ENCODE measurements at places on chromosomes 1 and 21.

DNA sequence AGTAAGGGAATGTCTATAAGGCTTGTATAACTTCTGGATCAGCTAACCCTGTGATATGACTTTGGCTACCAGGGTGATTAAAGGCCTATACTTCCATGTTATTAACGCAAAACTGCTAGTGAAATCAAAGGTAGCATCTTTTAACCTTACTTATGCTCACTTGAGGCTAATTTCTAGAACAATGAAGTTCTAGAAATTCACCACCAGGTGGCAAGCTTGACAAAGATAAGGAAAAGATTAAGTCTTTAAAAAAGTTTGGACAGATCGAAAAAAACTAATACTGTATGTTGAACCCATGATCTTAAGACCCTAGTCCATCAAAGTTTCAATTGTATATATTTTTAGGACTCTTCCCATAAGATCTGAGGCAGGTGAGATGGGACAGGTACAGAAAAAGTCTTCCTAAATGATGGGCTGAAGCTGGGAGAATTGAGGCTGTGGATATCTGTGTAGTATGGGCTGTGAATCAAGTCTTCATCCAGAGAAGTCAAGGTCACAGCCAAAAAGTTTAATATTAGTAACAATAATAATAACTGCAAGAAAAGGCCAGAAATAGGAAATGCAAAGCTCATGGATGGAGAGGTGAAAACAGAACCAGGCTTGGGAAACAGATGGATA, 18.8 kb downstream of the KYAT3 start:
- DNase-seq, result no peak

GRCh38 chr1:147389532-147390184, 147.2 kb downstream of the CHD1L start:
- no peak for DNase-seq

DNA sequence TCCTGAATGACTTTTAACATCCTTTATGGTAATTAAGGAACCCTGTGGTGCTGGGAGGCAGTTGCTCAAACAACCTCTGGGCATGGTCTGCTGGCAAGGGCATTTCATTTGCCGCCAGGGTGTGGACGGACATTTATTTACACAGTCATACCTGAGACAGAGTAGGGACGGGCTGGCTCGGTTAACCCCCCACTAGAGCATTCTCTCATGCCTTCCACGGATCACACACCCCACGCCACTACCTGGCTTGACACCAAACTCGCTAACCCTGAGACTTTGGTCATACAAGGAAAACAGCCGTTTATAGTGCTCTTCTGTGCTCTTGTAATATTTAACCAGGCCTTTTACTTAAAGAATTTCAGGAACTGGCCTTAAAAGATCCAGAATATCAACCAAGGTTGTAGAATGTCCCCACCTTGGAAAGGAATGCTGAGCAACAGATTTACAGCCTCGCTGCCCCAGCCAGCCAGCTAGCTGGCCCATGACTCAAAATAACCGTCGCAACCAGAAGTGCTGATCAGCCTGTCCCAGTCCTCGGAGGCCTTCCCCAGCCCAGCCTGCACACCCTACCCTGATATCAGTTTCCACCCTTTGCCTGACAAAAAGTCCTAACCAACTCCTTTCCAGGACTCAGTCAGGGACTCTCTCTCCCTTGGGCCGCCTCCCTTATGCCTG, 6.5 kb upstream of the PDXK start:
- no peak for DNase-seq

DNA sequence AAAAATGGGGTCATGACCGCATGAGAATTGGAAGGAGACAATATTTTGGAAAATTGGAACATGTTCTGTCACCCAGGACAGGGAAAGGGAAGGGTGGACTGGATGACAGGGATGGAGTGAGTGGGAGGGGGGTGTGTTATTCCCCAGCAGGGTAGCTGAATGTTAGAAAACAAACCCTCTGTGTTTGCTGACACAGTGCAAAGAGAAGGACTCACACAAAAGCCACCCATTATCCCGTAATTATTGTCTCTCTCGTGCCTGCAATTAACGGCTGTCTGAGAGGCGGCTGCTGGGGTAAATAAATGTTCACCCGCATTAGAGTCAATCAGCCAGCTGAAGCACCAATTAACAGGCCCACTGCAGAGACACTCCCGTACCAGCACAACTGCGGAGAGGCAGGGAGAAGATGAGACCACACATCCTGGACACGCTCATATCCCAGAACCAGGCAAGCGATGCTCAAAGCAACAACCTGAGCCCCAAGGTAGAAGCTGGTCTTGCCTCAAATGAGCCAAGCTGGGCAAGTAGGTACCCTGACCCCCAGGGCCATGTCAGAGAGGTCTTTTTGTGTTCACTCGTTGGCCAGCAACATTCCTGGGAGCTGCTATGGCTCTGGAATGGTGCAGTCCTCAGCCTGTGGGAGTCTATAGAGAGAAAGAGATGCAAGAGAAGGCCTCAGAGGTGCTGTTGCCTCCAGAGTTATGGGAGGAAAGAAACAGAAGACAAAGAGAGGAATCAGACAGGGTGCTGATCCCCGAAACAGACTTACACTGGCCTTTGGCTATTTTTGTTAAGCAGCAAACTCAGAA, 19.4 kb downstream of the PLEKHA6 start:
- DNase-seq, result no peak

- no peak for DNase-seq
Measured at GRCh38 chr1:94982398-94982797, 55.5 kb upstream of the CNN3 start.

DNA sequence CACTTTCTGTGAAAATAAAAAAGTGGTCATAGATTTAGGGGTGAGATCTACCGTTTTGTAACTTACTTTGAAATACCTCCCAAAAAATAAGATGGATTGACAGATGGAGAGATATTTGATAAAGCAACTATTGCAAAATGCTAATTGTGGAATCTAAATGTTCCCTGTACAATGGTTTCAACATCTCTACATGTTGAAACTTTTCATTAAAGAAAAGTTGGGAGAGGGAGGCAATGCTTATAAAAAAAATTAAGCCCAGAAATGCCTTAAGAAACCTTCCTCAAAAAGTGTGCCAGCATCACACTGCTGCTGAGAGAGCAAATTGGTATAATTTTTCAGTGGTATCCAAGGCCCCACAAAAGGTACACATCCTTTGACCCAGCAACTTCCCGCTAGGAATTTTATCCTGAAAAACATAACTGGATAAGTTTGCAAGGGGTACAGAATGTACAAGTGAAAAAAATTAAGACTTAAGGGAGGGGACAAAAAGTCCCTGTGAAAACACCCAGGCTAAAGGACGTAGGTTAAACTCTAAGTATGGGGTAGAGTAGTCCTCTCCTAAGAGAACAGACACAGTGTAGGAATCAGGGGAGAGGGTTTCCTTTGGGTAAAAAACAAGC, 84.3 kb downstream of the TGFBR3 start:
- no peak for DNase-seq

DNA sequence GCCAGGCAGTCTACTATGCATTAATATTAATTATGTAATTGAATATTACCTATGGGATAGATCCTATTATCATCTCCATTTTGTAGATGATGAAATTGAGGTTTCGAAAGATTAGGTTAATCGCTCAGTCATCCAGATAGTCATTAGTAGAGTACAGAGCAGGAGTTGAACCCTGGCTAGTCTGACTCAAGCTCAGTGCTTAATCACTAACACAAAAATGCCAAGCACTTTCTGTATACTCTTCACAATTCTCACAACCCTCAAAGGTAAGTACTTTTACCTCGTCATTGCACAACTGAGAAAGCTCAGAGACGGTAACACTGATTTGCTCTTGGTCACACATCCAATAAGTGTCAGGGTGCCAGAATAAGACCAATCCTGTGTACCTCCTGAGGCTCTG, 280.2 kb upstream of the PLXNA2 start:
- no peak for DNase-seq

- DNase-seq, result no peak
Measured at GRCh38 chr1:232127190-232127589, 500.6 kb downstream of the DISC1 start.

- no peak for DNase-seq
Measured at GRCh38 chr1:168331569-168331968, 50.9 kb downstream of the TBX19 start.

DNA sequence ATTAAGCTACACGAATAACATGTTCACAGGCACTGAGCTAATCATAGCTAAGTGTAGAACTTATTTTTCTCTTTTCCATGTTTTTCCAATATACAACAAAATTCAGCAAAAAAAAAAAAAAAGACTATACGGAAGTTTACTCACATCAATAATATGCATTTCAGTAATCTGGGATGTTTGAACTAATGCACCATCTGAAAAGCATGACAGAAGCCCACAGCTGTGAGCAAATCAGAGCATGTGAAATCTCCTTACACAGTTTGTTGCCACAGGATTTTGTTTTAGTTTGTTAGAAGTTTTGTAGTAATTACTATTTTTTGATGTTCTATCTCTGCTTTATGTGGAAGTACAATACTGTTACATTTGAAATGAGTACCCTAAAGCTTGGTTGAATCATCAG, 1051.7 kb downstream of the TTLL7 start:
- no peak for DNase-seq

DNA sequence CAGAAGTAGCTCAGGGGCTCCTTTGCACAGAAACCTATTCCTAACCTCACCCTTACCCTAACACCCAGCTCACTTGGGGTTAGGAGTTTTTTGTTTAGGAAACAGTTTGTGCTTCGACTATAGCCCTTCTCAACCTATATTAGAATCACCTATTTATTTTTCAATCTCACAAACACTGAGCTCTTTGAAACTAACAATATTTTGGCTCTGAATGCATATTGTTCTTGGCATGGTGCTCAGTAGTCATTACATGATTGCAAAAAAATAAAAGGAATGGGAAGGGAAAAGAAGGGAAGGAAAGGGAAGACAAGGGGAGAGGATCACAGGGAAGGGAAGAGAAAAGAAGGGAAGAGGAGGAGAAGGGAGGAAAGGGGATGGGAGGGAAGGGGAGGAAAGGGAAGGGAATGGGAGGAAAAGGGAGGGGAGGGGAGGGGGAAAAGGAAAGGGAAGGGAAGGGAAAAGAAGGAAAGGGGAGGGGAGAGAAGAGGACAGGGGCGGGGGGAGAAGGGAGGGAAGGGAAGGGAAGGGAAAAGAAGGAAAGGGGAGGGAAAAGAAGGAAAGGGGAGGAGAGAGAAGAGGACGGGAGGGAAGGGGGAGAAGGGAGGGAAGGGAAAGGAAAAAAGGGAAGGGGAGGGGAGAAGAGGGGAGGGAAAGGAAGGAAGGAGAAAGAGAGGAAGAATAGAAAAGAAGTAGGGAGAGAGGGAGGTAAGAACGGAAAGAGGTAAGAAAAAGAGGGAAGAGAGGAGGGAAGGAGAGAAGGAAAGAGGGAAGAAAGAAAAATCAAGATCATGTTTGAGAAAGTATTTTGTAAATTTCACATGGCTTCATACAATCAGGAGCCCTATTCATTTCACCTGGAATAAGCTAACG, 484.1 kb upstream of the NFIA start:
- DNase-seq, result no peak

DNA sequence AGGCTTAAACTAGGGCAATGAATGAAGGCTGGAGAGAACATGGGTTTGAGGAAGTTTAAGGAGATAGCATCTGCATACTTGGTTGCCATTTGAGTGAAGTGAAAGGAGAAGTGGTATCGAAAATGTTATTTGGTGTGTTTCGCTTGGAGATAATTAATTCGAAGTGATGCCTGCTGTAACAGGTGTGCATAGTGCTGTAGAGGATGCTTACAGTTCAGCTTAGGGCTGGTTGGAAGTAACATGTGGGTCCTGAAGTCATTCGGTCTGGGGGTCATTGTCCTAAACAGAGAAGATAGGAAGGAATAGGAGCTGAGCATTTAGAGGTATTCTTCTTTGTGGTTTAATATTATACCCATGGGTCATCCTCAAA, 301 bp upstream of the NUDT17 start:
- no peak for DNase-seq

GRCh38 chr21:25859235-25859929, 124.6 kb downstream of the GABPA start:
- DNase-seq, result no peak

All from stimulated activated naive CD8-positive, alpha-beta T cell treated with anti-CD3 and anti-CD28 coated beads, Interleukin-15, Interleukin-2, amounts not matched to agents 100 U/mL and 50 U/mL, for 24 hours (primary cell).